NB4 (cell line): ENCODE measurements at places on chromosomes 2 and 18.

- DNase-seq = no peak
These were observed 2.2 kb upstream of the BCL2L11 start for GRCh38 chr2:111118481-111118980.

DNA sequence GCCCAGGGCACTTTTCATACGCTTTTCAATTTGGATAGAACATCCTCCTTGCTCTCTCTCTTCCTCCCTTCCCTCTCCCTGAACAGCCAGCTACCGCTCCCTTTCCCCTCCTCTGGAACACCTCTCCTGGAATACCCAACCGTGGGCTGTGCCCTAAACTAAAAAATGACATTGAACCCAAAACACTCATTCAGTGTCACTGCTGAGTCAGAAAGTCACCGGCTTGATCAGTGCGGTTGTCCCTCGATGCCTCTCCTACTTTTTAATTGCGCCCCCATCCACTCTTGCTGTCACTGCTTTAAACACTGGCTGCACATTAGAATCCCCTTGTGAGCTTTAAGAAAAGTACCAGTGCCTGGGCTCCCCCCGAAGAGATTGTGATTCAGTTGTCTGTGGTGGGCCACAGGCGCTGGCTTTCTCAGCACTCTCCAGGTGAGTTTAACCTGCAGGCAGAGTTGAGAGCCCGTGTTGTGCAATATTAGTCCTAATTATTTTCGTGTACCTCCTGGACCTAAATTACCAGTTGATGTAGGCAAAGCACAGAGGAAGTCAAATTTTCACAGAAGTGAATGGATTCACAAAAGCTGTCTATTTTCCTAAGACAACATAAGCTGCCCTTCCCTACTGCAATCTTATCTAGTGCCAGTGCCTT lies 302.0 kb downstream of the PRKCE start:
- no peak for DNase-seq

DNA sequence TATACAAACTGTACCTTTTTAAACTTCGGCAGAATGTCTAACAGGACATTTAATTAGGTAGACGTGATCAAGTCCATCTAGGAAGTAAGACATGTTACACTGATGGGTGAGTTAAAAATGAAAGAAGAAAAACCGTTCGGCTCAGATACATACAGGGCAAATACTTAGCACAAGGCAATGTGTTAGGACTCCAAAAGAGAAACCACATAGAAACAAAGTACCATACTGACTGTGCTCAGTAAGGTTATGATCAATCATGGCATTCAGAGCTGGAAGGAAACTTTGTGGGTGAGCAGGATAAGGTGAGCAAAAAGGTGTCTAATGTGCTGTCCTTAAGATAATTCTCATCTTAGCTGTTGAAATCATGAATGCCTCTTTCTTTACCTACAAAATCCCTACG lies 211.9 kb downstream of the STK39 start:
- DNase-seq = no peak

DNA sequence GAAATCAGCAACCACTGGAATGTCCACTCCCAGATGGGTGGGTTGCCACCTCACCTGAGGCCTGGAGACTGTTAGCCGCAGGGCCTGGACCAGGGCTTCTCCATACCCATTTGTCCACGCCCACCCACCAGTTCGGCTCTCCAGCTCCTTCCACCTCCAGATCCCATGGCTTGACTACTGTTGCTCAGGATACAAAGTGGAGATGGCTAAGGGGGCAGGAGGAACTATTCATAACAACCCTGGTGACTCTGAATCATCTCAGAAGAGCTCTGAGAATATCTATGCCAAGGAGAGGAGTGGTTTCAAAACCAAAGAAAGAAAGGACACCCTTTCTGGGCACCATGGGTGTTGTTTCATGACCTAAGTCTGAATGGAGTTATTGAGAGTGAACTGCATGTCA lies 145.8 kb downstream of the LAMA3 start:
- no peak for DNase-seq

DNA sequence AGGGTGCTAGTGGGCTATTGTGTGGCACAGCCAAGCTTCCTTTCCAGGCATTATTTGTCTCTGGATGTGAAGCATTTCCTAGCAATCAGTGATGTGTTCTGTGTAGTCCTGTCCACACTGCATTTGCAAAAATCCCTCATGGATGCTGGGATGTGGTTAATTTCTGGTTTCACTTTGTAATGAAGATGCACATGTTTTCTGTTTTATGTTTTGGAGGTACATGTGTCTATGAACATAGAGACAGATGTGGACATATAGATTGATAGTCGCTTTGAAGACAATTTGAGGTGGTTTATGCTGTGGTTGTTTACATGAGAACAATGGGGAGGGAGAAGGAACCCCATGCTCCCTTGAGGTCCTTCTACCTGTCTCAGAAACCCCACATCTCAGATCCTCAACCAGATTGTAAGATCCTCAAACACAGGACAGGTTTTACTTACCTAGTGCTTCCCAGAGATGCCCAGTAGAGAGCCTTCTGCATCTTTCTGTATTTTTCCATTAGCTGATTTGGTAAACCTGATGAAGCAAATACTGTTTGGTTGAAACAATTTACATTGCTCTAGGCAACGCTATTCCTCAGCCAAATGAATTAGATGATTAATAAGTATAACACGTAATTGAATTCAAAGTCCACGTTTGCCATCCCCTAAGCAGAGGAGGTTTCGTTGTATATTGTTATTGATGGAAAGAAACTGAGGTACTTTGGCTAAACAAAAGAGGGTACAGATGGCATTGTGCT lies 204.4 kb downstream of the SPP2 start:
- DNase-seq = no peak

GRCh38 chr18:22705328-22705727 lies 227.8 kb upstream of the RBBP8 start:
- DNase-seq = peak; percentile 14

GRCh38 chr18:1952486-1952885 lies 618.8 kb downstream of the METTL4 start:
- no peak for DNase-seq

GRCh38 chr18:78618726-78619125 lies 360.9 kb upstream of the SALL3 start:
- DNase-seq = no peak

- DNase-seq = peak; percentile 13
These were observed 361.2 kb upstream of the GALNT5 start for GRCh38 chr2:156896294-156896693.

GRCh38 chr2:11419781-11420180 lies 46.2 kb downstream of the E2F6 start:
- DNase-seq = no peak

- no peak for DNase-seq
These were observed 23.5 kb downstream of the COMMD1 start for GRCh38 chr2:61928826-61929461.

- no peak for DNase-seq
These were observed 562.2 kb downstream of the DCC start for GRCh38 chr18:52902188-52902587.

- DNase-seq = no peak
These were observed 29.2 kb upstream of the MRO start for GRCh38 chr18:50848991-50849390.

DNA sequence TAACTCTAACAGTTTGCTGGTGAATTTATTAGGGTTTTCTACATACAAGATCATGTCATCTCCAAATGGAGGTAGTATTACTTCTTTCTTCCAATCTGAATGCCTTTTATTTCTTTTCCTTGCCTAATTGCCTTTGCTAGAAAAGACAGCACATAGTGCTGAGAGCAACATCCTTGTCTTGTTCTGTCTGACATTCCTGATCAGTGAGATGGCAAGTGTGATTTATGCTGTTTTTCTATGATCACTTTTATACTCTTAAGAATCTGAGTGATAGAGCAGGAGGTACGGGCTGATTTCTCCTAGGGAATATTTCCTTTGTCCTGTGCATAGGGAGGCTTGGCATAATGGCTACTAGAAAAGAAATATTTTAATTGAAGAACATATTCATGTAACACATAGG lies 17.3 kb downstream of the LYPD6B start:
- DNase-seq = no peak

- DNase-seq = peak; percentile 4
These were observed at the start of gene DAPL1 for GRCh38 chr2:158795195-158795924. DAPL1 (plus strand) TSS chr2:158795317; CDS start chr2:158795373, 56 bp downstream.

DNA sequence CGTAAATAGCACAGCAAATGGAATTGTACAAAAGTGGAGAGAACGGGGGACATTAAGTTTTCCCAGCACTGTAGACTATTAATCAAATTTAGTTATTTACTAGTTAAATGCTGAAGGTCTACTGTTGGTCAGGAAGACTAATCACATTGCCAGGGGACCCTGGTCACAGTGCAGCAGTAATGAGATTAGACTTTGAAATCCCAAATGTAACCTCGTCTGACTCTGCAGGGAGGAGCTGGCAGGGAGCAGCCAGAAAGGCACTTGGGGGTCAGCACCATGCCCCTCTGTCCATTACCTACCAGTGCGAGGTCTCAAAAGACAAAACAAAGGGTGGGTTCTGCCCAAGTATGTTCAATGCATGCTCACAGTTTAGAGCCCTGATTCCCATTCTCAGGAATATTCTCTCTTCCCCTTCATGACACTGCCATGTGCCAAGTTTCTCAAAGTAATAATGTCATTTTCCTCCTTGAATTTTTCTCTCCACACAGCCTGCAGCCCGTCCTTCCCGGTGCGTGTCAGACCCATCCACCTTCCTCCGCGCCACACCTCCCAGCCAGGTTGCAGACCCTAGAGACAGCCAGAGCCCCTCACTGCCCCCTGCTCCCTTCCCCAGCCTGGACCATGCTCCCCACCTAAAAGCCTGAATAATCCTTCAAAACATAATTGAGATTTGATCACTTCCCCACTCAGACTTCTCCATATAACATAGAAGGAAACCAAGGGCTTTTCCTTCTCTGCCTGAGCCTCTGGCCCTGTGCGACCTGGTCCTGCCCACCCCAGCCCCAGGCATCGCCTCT lies 52.5 kb downstream of the TMEM18 start:
- DNase-seq = no peak

- DNase-seq = no peak
These were observed 92.6 kb downstream of the TTC32 start for GRCh38 chr2:19809206-19809605.

- DNase-seq = no peak
These were observed 256.0 kb downstream of the BCL11A start for GRCh38 chr2:60297296-60298005.

DNA sequence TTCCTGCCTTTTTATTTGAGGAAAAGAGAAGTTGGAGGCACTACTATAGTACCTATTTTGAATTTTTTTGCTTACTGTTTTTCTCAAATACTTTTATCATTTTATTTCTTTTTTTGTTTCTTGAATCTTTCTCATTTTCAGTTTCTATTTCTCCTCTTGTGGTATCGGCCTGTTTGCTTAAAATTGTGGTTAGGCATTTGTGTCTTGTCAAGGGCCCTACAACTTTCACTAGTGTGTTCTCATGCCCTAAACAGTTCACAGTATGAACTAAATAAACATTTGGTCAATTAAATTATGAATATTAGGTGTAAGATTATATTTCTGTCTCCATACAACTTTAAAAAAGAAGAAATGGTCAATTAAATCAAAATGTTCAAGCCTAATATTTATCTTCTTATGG lies 613.5 kb downstream of the MBD2 start:
- no peak for DNase-seq

GRCh38 chr2:84388133-84388532 lies 70.9 kb downstream of the SUCLG1 start:
- DNase-seq = no peak

DNA sequence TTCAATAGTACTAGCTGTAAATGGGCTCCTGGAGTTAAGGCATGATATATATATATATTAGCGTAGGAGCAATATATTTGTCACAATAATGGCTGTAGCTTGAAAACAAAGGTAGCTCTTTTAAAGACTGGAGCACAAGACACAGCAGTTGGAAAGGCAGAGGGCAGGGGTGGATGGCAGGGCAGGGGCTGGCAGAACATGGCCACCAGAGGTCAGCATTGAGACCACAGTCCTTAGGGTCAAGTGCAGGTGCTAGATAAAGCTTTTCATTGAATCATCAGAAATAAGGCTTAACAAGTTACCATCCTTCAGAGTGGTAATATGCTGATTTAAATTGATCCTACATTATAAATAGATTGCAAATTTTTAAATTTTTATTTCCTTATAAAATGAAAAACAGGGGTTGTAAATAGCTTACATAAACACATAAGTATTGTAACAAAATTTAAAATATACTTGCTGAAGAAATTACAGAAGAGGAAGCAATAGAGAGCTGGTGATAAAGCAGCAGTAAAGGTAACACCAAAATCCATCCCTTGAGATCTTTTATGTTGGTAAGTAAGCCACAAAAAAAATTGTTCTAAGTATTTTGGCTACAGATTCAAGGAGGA lies 161.2 kb upstream of the PIEZO2 start:
- peak; percentile 53 for DNase-seq

- no peak for DNase-seq
These were observed 78.6 kb upstream of the RGPD4 start for GRCh38 chr2:107747964-107748583.

DNA sequence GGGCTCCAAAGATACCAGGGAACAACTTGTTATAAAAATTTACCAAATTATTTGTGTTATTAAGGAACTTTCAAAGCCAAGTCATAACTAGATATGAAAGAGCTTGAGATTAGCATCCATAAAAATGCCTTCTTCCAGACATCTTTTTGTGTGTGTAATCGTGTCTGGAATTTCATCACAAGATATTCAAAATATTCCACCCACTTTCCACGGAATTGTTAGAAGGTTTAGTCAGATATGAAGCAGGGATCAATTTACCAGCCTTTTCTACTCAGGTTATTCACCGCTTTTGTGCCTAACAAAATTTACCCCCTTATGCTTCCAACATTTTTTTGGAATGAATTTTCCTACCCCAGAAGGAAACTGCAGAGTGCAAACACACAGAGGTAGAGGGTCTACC lies 130.2 kb upstream of the ACVR2A start:
- DNase-seq = no peak

DNA sequence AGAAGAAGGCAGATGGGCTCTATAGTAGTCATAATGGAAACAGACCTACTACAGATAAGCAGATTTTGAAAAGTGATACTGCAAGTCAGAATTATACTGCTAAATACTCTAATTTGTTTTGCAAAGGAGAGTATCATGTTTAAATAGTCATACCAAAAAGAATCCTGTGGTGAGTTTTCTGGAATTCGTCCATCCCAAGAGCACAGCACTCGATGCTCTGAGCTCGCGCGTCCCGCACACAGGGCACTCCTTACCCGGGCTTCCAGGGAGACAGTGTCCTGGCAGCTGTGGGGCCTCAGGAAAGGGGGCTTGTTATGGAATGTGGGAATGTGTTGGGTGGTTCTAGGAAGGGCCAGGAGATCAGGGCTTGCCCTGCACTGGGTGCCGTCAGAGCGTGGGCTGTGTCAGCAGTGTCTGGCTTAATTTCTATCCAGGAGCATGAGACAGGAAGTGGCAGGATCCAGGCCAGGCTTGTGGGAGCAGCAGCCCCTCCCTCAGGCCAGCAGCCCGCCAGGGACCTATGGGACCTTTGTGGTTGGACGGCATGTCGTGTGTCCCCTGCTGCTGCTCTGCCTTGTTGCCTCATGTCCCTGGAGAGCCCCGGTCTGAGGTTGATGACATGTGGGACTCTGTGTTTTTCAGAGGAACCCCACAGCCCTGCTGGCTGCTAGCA lies 193.2 kb upstream of the TPO start:
- DNase-seq = peak; percentile 81

DNA sequence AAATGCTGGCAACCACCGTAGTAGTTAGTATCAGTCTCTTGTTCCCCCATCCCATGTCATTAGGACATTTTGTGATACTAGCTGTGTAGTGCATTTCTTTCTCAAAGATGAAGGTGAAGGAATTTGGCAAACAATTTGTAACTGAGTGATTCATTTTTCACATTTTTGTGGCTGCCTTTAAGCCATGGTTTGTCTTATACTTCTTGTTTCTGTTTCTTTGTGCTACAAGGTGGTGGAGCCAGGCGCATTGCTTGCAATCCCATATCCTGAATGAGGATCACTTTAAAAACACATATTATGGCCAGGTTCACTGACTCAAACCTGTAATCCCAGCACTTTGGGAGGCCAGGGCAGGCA lies 40.6 kb downstream of the GPD2 start:
- DNase-seq = no peak
